ENCODE measurements at places on chromosomes 7 and 10.

DNA sequence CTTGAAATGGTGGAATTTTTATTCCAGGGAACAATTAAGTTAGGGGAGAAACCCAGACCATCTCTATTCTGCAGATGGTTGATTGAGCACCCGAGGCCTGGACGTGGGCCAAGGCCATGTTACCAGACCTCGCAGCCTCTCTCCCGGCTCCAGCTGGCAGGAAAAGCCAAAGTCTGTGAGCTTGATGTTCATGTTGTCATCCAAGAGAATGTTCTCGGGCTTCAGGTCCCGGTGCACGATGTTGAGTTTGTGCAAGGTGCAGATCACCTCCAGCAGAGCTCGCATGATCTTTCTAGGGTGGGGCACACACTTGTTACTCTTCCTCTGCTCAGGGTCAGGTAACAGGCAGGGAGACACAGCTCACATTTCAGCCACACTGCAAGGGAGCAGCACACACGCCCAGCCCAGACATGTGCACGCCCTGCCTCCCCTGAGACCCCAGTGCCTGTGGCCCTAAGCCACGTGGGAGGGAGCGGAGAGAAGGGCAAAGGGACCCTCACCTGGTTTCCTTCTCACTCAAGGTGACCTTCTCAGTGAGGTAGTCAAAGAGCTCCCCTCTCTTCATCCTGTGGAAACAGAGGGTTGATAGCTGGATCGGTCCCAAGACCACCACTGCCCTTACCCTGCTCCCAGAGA is 9.5 kb downstream of the PHKG1 start:
- DNase-seq = no peak

DNA sequence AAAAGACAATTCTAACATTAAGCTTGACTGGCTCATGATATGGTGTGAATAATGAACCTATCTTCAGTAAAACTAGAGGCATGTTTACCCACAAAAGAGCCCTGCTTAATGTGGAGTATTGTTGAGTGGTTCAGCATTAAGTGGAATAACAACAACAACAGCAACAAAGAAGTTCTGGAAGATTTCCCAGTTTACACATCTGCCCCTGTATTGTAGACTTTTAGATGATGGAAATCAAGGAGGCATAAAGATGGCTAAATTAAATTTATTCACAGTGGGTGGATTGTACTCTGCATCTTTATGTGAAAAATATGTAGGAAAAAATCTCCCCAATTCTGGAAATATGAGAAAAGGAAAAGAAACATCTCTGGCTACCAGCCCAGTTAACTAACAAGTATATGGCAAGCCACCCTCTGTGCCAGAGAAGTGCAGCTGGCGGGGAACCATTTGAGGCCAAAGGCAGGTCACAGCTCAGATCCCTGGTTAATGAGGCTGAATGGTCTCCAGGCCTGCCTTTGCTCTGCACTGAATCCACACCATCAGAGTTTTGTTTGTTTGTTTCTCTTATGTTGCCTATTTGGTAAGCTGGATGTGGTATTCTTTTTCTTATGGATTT is 186.0 kb downstream of the SEMA3D start:
- no peak for DNase-seq

- no peak for DNase-seq
These were observed 108.0 kb downstream of the DOCK1 start for GRCh38 chr10:127013211-127013656.

DNA sequence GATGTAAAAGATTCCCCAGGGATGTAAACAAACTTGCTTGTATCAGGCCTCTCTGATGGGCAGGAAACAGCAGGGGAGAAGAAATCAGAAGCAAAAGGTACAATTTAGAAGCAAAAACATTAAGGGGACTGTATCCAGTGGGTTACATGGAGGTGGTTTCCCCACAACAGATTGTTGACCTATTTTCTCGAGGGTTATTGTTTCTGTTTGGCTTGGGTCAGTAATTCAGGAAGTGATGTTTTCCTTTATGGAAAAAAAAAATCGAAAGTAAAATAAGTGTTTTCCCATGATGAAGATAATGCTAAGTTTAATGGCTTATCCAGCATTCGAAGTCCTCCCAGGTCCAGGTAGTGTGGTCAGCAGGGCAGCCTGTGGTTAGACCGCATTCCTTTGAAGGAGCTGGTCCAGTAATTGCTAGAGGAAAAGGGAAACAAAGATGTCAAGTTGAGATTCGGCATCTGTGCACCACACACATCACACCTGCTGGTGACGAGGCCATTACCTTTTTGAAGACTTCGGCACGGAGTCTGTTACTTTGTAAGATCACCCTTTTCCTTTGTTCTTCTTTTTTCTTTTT is 37.3 kb upstream of the ADAM12 start:
- no peak for DNase-seq

- no peak for DNase-seq
These were observed 66.4 kb downstream of the HK1 start for GRCh38 chr10:69344591-69345252.

- no peak for DNase-seq
These were observed 283.7 kb upstream of the FZD1 start for GRCh38 chr7:90980545-90980944.

- DNase-seq = no peak
These were observed 164.2 kb downstream of the ACTR3B start for GRCh38 chr7:152923711-152924110.

DNA sequence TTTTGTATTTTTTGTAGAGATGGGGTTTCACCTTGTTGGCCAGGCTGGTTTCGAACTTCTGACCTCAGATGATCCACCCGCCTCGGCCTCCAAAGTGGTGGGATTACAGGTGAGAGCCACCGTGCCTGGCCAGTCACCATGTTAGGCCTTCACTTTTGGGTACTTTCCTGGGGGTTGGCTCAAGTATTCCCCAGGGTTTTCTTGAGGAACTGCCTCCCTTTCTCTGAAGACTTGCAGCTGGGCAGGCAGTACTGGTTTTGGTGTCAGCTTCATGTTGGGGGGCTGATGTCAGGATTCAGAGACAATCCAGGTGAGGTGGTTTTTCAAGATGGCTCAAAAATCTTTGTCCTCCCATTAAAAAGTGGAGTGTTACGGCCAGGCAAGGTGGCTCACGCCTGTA is 7.7 kb downstream of the ZNHIT1 start:
- no peak for DNase-seq

GRCh38 chr7:89887489-89887888 is 266.8 kb upstream of the STEAP1 start:
- no peak for DNase-seq

GRCh38 chr7:151045967-151046366 is 2.4 kb upstream of the ASIC3 start:
- no peak for DNase-seq

GRCh38 chr10:59279476-59279875 is 82.9 kb downstream of the FAM13C start:
- DNase-seq = no peak

DNA sequence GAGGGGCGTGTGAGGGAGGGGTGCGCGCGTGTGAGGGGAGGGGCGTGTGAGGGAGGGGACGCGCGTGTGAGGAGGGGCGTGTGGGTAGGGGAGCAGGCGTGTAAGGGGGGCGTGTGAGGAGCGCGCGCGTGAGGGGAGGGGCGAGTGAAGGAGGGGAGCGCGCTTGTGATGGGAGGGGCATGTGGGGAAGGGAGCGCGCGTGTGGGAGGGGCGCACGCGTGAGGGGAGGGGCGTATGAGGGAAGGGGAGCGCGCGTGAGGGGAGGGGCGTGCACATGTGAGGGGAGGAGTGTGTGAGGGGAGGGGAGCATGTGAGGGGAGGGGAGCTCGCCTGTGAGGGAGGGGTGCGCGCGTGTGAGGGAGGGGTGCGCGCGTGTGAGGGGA is 19.1 kb downstream of the MXI1 start:
- DNase-seq = peak; percentile 60

DNA sequence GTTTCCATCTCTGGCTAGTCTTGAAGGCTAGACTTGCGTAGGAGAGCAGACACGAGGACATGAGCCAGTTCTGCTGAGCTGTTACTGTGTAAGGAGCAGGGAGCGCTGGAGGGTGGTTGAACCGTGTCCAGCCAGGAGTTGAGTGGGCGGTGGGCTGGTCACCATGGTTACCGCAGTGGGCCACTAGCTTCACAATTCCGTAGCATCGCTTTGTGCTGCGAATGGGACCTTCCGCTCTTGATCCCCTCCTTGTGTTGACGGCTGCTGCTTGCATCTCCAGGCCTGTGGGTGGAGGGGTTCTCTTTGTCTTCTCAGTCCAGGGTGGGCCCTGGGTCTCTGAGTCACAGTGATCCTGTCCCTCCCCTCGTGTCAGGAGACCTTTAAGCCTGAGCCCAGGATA is 49.4 kb upstream of the OCM start:
- no peak for DNase-seq

GRCh38 chr10:63651864-63652263 is 130.7 kb downstream of the REEP3 start:
- DNase-seq = no peak

GRCh38 chr7:152865011-152865410 is 105.5 kb downstream of the ACTR3B start:
- no peak for DNase-seq

DNA sequence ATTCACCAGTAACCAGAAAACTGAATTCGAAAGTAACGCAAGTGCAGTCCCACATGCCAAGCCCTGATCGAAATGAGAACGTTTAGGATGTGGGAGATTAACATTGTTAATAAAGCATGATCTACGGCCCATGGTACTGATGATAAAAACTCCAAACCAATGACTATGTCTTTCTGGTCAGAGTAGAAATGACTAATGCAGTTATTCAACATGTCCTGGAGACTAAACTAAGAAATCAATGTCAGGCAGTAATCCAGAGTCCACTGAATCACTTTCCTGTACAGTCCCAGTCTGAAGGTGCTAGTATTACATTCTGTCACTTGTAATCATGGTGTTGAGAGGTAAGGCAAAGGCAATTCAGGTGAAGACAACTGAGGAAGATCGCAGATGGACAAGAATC is 14.4 kb downstream of the NPSR1 start:
- no peak for DNase-seq

GRCh38 chr10:4276151-4276550 is 491.1 kb upstream of the KLF6 start:
- DNase-seq = no peak

DNA sequence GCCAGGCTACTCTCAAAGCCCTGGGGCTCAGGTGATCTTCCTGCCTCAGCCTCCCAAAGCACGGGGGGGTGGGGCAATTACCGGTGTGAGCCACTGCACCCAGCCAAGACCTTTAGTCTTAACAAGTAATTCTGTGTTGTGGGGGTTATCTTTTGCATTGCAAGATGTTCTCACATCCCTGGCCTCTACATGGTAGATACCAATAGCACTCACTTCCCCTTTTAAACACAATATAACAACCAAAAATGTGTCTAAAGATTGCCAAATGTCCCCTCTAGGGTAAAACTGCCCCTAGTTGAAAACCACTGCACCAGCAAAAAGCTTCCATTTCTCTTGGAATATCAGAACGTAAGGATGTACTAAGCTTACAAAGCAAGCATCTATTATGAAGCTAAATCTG is 225.0 kb downstream of the CTNNA3 start:
- DNase-seq = no peak

- no peak for DNase-seq
These were observed 342.3 kb upstream of the SEMA3D start for GRCh38 chr7:85529201-85529600.

DNA sequence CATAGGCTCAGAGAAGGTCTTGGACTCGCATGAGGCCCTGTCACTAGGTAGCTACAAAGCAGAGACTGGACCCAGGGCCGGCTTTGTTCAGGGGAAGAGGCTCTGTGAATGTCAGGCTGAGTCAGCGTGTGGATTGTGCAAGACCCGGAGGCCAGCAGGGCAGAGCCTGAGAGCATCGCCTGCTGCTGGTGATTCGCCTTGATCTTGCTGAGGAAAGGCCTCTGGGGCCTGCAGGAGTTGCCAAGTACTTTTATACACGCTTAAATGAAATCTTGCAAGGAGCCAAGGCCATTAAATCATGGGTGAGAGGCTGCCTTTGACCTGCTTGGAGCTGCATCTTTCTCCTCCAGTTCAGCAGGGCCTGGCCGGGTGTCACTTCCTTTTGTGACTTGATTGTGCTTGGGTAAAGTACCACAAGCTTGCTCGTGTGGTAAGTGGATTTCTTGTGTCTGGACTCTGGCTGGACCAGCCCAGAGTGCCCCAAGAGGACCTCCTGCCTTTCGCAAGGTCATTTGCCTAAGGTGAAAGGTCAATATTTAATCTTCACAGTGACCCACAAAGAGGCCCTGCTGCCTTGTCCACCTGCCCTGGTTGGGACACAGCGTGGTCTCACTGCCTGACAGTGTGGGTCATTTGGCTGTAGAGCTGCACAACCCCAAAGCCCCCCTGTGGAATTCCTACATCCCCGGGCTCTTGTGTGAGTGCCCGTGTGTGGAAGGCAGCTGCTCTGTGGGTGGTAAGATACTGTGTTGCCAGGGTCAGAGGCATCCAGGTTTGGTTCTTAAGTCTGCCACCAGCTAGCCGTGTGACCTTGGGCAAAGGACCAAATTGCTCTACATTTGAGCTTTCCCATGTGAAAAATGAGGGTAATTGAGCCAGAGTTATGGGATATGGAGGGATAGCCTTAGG is 38.6 kb upstream of the SH2D4B start:
- peak; percentile 37 for DNase-seq

DNA sequence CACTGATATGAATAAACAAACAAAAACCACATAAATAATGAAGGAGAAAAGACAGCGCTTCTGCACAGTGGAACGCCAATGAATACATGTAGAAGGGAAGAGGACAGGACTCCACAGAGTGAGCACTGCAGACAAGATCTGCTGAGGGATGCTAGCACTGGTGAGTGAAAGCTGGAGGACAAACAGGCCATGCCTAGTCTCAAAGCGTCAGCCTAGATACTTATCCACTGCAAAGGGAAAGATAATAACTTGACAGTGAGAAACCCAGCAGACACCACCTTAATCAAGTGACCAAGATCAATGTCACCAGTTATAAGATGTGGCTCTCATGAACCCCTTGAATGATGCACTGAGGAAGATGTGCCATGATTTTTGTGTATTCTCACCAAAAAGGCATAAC is 227.6 kb downstream of the SKAP2 start:
- DNase-seq = no peak

DNA sequence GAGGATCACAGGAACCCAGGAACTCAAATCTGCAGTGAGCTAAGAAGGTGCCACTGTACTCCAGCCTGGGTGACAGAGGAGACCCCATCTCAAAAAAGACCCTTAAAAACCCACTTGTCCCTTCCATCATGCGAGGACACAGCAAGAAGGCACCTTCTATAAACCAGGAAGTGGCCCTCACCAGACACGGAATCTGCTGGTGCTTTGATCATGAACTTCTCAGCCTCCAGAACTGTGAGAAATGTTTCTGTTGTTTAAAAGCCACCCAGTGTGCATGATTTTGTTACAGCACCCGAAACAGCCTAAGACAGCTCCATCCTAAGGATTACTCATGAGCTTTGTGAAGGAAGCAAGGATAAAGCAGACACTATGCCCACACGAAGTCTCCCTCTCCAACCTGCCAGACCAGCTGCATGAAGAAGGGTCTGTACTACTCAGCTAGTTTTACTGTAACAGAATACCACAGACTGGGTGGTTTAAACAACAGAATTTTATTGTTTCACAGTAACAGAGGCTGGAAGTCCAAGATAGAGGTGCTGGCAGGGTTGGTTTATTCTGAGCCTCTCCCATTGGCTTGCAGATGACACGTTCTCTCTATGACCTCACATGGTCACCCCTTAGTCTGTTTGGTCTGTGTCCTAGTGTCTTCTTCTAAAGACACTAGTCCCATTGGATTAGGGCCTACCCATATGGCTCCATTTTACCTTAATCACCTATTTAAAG is 13.7 kb downstream of the VIM start:
- no peak for DNase-seq

GRCh38 chr10:101355072-101355706 is 1.2 kb downstream of the BTRC start:
- DNase-seq = no peak

All from stimulated activated CD8-positive, alpha-beta memory T cell treated with anti-CD3 and anti-CD28 coated beads, Interleukin-2, amount 100 ng/mL, for 1 hour (primary cell).